ENCODE measurements at places on chromosomes 7 and 10.

GRCh38 chr10:116307455-116307854 is 16.8 kb upstream of the CCDC172 start:
- no peak for DNase-seq

DNA sequence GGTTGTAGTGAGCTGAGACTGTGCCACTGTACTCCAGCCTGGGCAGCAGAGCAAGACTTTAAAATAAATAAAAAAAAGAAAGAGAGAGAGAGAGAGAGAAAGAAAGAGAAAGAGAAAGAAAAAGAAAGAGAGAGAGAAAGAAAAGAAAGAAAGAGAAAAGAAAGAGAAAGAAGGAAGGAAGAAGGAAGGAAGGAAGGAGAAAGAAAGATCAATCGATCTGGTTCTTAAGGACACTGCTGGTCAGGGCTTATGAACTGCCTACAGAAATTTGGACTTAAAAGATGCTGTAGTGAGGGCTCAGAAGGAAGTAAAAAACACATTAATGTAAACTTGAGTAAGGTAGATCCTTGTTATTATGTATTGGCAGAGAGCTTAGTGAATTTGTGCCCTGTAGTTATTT is 62.4 kb downstream of the COPG2 start:
- DNase-seq: no peak

- DNase-seq: peak; percentile 85
Measured at GRCh38 chr10:113326160-113327111, 226.4 kb upstream of the HABP2 start.

- DNase-seq: peak; percentile 40
Measured at GRCh38 chr7:17405786-17406185, 107.3 kb downstream of the AHR start.

GRCh38 chr7:121002757-121003200 is 14.3 kb downstream of the CPED1 start:
- DNase-seq: no peak

- DNase-seq: no peak
Measured at GRCh38 chr10:679556-679955, 9.9 kb downstream of the DIP2C start.

GRCh38 chr10:69952821-69953221 is 99.8 kb upstream of the MACROH2A2 start:
- DNase-seq: no peak

GRCh38 chr7:105204953-105205352 is 183.8 kb downstream of the SRPK2 start:
- no peak for DNase-seq

DNA sequence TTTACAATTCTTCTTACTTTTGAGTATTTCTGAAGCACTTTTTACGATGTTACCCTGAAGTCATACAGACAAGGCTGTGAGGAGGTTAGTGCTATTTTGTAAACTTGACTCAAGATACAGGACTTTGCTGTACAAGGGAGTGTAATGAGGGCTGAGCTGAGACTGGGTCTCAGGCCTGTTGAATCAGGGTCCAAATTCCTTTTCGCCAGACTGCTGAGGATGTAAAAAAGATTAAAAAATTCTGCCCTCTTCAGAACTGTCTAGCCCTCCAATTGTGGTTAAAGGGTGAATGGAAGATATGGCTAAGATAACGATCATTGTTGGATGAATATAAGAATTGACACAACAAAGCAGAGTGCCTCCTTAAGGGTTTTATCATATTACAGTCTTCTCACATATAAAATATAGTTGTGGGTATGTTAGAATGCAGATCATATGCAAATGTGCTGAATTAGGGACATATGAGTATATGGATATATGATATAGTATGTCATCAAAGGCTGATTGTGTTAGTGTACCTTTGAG is 165.4 kb downstream of the SUGCT start:
- no peak for DNase-seq

DNA sequence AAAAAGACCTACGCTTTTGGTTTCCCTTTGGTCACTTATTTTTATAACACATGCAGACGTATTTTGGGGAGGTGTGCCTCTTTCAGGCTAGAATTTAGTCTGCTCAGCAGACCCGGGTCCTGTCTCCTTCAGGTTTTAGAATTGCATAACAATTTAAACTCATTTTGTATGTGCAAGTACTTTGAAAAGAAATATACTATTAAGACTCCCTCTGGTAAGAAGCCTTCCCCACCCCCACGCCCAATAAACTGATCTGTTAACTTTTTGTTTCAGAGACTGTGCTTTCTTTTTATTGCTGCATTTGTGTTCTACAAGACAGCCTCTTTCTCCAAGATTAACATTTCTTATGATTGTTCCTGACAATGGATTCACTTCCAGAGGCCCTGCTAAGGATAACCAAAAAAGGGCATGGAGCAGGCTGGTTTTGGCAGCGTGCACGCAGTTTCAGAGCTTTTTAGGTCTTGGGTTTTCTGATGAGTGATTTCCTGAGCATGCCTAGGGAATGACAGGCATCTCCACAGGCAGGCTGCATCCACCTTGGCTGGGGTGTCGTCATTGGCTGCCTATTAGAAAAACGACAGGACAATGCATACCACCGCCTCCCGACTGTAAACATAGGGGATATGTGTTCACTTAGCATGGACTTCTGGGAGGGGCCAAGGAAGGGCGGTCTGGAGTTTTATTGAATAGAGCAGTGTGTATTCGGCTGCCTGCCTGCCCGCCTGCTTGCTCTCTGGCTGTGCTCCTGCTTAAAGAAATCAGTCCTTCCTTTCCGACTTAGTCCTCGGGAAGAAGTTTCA is at the start of gene CALD1:
CALD1 (plus strand) TSS at position 694 of the 800 bp plus-strand sequence. CDS start 88,100 bp downstream, outside the sequence.
- DNase-seq: no peak

- peak; percentile 86 for DNase-seq
Measured at GRCh38 chr10:71600849-71601248, 118.7 kb downstream of the C10orf105 start.

GRCh38 chr7:156219307-156220077 is 407.2 kb upstream of the SHH start:
- no peak for DNase-seq

- DNase-seq: no peak
Measured at GRCh38 chr10:106714734-106715555, 449.6 kb downstream of the SORCS1 start.

DNA sequence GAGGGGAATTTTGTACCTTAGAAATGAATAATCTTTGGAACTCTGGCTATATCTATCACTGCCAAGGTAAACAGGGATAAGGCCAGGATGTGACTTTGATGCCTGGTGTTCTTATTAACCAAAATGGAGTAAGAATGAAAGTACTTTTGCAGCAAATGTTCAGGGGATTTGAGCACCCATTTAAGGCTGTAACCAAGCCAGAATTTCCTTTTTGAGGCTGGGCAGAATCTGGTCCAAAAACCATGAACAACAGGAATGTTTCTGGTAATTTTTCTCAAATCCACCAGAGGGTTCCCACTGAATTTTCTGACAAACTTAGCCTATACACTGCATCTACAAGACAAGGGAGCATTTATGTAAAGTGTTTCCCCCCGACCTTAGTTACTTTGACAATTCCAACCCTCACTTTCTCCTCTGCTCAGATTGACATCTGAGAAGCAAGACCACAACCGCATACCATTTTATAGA is 120.6 kb downstream of the BAMBI start:
- DNase-seq: no peak

DNA sequence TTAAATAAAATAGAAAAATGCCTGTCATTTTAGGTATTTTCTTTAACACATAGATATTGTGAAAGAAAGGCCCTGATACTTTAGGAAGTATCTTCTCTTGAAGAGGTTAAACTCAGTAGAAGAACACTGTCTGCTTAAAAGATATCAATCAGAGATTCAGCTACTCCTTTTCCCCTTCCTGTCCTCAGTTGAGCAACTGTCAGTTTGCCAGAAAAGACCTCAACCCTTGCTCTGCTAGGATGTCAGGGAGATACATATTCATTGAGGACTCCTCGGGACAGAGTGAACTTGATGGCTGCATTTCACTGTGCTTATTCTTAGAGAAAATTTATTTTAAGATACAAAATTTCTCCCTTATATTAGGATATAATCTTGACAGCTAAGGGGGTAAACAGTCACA is 173.6 kb upstream of the CACNA2D1 start:
- no peak for DNase-seq

- no peak for DNase-seq
Measured at GRCh38 chr7:107166736-107167426, 1.9 kb upstream of the HBP1 start.

GRCh38 chr7:48976253-48976652 is 51.9 kb downstream of the CDC14C start:
- DNase-seq: peak; percentile 80

- DNase-seq: no peak
Measured at GRCh38 chr10:62178568-62178967, 90.1 kb downstream of the RTKN2 start.

DNA sequence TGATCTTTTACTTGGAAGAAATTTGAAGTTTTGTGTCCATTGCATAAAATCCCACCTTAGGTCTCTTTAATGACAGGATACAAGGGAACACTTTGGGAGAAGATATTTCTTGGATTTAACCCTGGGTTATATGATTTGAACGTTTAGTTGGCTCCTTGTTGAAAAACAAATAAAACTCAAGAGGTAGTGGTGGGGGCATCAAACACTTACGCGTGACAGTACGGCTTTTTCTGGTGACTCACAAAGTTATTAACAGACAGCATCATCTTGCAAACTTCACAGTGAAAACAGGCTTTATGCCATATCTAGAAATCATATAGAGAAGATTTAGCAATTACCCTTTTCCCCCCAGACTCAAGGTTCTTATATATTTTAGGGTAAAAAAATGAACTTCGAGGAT is 699 bp downstream of the NRAP start:
- no peak for DNase-seq

GRCh38 chr10:88103576-88103975 is 240.2 kb downstream of the PTEN start:
- DNase-seq: no peak

DNA sequence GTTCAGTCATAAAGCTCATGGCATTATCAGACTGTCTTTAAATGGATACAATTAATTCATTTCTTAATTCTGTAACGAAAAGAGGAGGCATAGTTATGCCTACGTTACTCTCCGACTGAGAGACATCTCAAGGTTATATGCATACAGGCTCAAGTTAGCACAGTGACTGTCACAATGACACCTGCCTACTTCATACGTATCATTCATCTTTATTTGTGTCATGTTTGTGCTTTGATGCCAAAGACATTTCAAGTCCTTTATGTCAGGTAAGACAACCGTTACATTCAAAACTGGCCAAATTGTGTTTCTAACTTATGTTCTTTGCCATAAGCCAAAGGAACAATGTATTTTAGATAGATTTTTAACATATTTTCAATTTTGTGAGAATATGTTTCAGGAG is 328.8 kb upstream of the NRG3 start:
- no peak for DNase-seq

GRCh38 chr10:11328264-11329061 is 283.0 kb downstream of the USP6NL start:
- DNase-seq: no peak

DNA sequence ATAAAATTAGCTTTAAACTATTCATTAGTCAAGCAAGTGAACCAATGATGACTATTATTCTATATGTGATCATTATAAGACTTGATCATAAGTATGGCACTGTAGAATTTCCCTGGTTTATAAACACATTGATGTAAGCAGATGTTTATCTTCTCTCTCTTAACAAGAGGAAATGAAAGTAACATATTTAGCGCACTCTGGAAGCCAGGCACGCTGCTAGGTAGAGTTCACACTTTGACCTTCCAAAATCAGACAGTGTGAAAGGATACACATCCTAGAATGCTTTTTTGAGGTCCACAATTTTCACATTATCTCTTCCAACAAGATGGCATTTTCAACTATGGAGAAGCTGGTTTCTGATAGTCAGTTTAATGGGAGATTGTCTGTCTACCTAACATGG is 529.4 kb upstream of the IGFBP3 start:
- DNase-seq: no peak

- DNase-seq: no peak
Measured at GRCh38 chr7:129252128-129252527, 27.3 kb downstream of the AHCYL2 start.

DNA sequence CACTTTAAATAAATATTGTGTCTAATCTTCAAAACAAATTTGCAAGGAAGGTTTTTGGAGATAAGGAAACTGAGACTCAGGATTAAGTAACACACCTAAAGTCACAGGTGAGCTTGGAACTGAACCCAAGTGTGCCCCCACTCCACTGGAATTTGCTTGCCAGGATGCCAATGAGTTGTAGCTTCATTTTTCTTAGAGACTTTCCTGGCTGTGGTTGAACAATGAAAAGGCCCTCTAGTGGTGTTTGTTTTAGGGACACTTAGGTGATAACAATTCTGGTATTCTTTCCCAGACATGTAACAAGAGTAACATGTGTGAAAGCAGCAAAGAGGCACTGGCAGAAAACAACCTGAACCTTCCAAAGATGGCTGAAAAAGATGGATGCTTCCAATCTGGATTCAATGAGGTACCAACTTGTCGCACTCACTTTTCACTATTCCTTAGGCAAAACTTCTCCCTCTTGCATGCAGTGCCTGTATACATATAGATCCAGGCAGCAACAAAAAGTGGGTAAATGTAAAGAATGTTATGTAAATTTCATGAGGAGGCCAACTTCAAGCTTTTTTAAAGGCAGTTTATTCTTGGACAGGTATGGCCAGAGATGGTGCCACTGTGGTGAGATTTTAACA is 1.5 kb downstream of the IL6 start:
- DNase-seq: peak; percentile 53

GRCh38 chr7:4139656-4140625 is 542.2 kb upstream of the FOXK1 start:
- DNase-seq: no peak

GRCh38 chr7:22460363-22460988 is 39.5 kb downstream of the STEAP1B start:
- DNase-seq: no peak

DNA sequence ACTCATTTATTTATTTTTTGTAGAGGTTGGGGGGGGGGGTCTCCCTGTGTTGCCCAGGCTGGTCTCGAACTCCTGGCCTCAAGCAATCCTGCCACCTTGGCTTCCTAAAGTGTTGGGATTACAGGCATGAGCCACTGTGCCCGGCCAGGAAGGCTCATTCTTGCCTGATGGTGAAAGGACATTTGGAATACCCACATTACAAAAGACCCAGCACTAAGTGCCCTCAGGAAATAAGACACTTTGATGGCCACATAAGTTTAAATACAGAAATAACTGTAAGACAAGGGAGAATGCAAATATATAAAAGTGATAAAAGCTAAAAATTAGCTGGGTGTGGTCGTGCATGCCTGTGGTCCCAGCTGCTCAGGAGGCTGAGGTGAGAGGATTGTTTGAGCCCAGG is 8.0 kb upstream of the SERPINE1 start:
- no peak for DNase-seq

DNA sequence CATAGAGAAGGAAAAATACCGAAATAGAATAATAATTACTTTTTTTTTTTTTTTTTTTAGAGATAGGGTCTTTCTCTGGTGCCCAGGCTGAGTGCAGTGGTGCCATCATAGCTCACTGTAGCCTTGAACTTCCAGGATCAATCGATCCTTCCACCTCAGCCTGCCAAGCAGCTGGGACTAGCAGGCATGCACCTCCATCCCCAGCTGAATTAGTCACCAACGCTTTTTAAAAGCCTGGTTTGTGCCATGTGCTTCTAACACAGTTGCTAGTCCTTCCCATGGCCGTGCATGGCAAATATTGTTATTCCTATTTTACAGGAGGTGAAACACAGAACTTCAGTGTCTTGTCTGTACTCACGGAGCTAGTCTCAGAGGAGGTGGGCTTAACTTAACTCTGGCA is 23.2 kb downstream of the LYZL2 start:
- no peak for DNase-seq
